ENCODE measurements at places on chromosomes 7 and 10.

DNA sequence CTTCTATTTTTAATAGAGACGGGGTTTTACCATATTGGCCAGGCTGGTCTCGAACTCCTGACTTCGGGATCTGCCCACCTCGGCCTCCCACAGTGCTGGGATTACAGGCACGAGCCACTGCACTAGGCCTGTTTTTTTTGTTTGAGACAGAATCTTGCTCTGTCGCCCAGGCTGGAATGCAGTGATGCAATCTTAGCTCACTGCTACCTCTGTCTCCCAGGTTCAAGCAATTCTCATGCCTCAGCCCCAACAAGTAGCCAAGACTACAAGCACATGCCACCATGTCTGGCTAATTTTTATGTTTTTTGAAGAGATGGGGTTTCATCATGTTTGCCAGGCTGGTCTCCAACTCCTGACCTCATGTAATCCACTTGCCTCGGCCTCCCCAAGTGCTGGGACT lies 73.7 kb downstream of the TYW1B start:
- no peak for DNase-seq

- no peak for DNase-seq
Measured at GRCh38 chr7:45118292-45118691, 6.8 kb upstream of the TBRG4 start.

DNA sequence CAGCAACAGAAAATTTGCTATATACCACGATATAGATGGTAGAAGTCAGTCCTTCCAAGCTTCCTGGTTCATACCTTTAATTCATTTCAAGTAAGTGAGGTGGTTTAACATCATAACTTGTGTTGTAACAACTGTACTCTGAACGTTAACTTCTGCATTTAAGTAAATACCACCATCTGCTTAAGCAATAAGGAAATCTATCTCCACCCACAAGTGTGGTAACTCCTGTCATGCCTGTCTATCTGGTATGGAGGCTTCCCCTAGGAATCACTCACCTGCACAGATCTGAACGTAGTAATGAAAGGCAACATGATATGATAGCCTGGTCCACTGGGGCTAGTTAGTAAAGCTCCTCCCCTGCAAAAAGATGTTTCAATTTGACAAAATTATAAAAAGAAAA lies 2.3 kb downstream of the ERLIN1 start:
- DNase-seq = no peak

DNA sequence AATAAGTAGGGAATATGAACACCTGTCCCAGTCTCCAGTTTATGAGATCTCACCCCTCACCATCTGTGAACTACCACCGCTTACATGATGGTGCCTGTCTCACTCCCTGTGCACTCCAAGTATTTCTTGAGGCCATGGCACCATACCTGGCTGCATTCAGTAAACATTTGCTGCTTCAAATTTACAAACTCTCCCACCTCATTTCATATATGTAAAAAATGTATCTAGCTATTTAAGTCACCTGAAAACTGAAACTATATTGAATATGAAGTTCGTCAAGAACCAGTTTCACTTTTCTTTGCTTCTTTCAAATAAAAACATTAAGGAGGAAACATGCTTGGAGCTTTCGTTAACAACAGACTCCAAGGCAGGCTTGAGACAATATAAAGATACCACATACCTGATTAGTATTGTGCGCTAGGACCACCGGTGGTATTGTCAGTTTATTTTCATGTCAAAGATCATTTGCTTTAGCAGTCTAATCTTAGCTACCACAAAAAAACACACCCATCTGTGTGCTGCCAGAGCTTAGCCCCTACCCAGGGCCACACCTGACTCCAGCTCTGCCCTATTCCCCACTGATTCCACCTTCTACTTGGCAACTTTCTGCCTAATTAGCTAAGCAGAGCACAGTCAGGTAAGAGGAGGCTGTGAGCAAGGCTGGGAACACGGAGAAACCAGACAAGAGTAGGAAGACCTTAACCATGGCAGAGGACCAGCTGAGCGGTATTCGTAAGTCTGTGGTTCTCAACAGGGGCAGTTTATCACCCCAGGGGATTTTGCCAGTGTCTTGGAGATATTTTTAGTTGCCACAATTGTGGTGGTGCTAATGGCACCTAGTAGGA lies 92.0 kb downstream of the ZFAND4 start:
- DNase-seq = no peak

GRCh38 chr7:94052398-94053180 lies 48.4 kb upstream of the BET1 start:
- DNase-seq = no peak

GRCh38 chr10:3530783-3531645 lies 254.0 kb downstream of the KLF6 start:
- DNase-seq = no peak

DNA sequence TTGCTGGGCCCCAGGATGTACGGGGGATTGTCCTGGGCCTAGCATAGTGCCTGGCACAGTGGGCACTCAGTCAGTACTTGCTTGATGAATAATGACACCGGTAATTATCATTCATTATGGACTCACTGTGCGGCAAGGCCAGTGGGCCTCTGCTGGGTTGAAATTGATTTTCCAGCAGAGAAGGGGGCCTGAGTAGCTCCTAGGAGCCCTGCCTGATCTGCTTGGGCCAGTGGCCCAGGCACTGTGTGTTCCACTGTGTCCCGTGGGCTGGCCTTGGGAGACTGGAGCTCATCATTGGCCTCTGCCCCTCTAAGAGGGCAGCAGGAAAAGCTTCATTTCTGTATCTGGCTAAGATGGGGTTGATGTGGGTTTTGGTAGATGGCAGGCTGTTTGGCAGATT lies 1.4 kb downstream of the CHST3 start:
- DNase-seq = no peak

GRCh38 chr7:21731977-21732376 lies 189.1 kb downstream of the DNAH11 start:
- DNase-seq = no peak

DNA sequence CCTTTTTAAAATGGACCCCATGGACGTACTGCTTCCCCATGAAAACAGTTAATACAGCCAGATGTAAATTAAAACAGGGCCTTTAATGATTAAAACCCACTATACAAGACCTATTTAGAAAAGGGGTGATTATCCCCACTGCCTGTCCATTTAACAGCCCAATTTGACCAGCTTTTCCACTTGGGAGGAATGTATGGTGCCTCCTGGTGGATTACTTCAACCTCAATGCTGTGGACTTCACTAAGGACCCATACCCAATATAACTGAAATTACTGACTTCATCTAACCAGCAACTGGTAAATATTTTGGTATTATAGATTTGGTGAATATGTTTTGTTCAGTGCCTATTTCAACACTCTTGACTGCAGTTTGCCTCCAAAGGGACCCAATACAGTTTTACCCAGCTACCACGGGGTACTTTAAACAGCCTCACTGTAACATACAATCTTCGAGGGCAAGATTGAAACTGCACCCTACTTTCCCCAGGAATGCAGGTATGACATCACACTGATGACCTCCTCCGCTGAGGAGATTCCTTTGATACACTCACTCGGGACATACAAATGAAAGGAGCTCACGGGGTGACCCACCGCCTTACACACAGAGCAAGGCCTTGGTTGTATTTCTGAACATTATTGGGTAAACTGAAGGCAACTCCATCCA lies 192.8 kb downstream of the DNAJC1 start:
- DNase-seq = no peak

DNA sequence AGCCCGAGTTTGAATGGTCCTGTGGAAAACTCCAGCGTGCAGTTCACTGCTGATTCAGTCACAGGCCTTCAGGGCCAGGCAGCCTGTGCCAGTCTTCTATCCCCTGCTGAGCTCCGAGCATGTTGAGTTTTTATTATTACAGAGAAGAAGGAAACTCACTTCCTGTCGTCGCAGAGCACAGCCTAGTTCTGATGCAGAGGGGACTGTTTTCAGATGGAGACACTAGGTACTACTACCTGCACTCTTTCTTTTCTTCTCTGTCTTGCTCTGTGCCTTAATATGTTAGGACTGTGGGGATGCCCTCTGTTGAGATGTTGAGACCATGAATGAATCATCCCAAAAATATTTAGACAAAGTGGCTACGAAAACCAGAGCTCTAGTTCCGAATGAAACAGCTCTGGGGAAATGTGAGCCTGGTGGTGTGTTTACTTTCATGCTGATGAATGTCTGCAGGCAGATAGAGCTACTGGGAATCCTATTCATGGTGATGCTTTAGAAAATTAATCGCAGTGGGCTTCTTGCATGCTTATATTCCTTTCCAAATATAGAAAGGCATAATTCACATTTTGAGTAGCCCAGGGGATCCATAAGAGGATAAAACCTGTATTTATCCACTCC lies 29.6 kb downstream of the CASP7 start:
- DNase-seq = no peak
